ENCODE measurements at places on chromosomes 5 and 9.

DNA sequence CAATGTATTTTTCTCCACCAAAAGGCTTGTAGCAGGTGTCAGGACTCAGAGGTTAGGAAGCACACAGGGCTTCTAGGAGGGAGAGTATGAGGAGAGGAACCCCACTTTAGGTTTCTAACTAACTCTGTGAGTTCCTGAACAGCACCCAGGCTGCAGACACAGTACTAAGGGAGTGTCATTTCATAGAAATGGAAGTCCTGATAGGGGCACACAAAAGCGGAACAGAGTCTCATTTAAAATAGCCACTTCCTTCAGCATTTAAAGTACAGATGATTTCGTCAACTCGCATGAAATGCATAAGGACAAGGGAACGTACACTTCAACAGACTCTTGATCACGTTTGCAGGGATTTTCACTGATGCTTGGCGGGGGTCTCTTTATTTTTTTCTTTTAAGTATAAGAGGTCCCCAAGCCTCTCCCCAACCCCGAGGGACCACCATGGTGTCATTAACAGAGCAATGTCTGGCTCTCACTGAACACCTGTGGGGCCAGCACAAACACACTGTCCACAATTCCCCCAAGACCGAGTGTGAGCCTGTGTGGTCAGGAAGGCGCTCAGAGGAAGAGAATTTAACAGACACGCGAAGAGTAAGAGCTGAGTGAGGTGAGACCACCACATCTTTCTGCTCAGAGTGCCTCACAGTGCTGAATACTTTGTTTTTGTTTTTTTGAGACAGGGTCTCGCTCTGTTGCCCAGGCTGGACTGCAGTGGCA lies 82.3 kb downstream of the SECISBP2 start:
- DNase-seq = no peak

DNA sequence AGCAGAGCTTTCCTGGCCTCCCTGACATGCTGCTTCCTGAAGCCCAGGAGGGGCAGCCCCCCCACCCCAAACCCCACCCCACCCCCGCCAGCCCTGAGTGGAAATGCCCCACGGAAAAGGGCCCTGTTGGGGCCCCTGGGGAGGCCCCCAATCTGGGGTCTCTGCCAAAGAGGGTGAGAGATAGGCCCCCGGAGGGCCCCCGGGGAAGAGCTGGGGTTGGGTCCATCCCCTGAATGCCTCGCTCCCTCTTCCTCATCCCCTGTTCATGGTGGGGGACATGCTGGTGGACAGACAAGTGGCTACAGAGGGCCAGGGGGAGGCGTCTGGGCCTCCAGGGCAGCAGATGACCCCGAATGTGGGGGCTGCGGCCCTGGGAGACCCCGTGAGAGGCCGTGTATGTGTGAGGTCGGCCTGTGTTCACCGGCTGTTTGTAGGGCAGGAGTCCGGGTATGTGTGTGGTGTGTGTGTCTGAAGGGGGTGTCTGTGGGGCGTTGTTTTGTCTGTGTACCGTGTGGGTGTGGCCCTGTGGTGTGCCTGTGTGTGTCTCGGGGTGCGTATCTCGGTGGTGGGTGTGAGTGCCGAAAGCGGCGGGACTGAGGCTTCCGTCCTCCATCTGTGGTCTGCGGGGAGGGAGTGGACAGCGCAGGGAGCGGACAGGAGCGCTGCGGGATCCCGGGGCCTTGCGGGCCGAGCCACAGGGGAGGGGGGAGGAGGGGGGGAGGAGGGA lies 11.3 kb downstream of the C9orf50 start:
- DNase-seq = no peak

DNA sequence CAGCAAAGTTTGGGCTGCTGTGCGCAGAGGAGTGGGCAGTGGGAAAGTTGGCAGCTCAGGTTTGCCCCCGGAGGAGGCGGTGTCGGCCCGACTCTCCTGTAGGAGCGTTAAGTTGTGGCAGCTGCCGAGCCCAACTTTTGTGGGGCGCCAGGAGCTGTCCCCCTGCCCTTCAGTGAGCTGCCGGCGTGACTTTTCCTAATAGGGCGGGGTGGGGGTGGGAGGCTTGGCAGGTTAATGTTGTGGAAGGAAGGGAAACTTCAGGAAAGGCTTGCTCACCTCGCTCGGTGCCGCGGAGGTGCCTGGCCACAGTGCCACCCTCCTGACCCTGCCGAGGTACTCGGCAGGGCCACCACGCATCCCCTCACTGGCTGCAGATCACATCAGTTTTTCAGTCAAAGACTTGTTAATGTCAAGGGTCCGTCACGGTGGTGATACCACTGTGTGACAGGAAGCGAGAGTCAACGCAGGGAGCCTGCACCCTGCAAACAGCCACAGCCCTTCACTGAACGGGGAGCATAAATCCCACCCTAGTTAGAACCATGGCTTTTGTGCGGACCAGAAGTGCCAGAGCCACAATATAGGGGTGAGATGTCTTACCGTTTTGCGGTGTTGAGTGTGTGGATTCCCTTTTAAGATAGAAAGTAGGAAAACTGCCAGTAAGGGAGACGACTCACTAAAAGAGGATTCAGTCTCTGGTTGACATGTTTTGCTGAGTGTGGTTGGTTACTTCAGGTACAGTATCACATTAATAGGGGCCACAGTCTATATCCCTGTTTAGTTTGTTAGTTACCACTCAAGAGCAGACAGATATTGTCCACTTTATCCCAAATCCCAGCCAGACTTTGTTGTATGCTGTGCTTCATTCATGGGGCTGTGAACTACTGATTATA lies 796 bp downstream of the LNPEP start:
- peak; percentile 25 for DNase-seq

DNA sequence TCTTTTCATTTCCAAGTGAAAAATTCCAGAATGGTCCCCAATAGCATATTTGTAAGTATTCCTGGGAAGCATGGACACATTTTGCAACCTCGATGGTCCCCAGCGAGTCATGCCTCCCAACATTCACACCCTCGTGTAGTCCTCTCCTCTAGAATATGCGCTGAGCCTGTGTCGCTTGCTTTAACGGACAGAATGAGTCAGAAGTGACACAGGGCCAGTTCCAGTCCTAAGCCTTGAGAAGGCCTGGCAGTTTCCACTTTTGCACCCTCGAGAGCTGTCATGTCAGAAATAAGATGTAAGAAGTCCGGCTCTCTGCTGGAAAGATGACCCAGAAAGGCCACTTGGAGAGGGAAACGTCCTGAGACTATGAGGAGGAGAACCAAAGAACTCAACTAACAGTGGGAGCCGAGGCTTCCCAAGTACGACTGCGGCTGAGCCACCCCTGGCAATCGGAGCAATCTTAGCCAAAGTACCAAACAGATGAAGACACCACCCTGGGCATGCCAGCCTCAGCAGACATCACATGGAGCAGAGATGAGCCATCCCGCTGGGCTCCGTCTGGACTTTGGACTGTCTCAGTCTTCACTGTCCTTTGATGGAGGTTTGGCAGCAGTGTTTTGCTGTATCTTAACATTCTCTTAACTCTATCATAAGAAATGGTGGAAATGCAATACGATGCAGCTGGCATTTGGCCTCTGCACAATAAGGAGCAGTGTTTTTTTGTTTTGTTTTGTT lies 42.6 kb upstream of the GFPT2 start:
- peak; percentile 56 for DNase-seq

GRCh38 chr5:9557696-9558095 lies 11.8 kb upstream of the SEMA5A start:
- DNase-seq = no peak

- DNase-seq = no peak
Observed at GRCh38 chr5:65020492-65020891, 251.8 kb downstream of the CWC27 start.

- no peak for DNase-seq
Observed at GRCh38 chr5:132229236-132229635, 1.6 kb upstream of the P4HA2 start.

DNA sequence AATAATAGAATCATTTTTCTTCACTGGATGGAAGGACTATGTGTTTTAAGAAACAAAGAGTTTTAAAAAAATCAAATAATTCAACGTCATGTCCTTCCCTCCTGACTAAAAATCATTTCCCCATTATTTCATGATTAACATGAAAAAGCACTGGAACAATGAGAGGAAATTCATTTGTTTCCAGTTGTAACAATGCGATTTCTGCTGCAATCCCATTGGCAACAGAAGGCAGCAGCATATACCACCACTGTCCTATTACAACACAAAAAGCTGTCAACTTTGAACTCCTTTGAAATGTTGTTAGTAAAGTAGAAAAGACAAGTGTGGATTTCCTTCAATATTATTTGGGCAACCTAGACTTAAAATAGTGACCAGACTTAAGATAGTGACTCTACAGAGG lies 3.1 kb downstream of the C5orf63 start:
- no peak for DNase-seq

GRCh38 chr9:101342595-101342994 lies 42.2 kb downstream of the BAAT start:
- DNase-seq = no peak

- no peak for DNase-seq
Observed at GRCh38 chr5:145801195-145801594, 33.9 kb downstream of the PRELID2 start.

GRCh38 chr9:131616983-131617604 lies 71.8 kb downstream of the PRRT1B start:
- no peak for DNase-seq

GRCh38 chr5:167255926-167256325 lies 1035.5 kb upstream of the WWC1 start:
- no peak for DNase-seq

- DNase-seq = no peak
Observed at GRCh38 chr9:116942593-116943061, 255.5 kb downstream of the TRIM32 start.

- DNase-seq = no peak
Observed at GRCh38 chr5:95347506-95348120, 43.6 kb upstream of the FAM81B start.

- no peak for DNase-seq
Observed at GRCh38 chr5:75465480-75465879, 45.9 kb downstream of the CERT1 start.

DNA sequence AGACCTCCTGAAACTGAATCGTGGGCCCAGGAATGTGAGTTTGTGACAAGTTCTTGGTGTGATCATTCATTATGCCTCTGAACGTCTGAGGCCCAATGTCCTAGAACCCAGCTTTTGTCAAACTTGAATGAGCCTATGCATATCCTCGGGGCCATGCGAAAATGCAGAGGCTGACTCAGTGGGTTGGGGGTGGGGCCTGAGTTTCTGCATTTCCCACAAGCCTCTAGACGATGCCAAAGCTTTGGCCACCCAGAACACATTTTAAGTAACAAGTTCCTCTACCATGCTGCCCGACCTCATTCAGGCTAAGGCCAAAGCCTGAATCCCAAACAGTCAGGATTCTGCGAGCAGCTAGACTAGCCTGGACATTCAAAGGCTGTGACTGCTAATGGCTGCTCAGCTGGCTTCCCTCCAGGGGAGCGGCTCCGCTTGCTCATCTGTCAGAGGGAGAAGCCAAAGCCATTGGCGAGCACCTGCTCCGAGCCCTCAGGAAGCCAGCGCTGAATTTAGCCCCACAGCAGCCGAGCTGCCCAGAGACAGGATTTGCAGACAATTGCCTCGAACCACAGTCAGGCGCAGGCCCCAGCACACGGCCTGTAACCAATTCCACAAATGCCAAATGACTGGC lies 177.5 kb downstream of the ZDHHC21 start:
- DNase-seq = peak; percentile 33

DNA sequence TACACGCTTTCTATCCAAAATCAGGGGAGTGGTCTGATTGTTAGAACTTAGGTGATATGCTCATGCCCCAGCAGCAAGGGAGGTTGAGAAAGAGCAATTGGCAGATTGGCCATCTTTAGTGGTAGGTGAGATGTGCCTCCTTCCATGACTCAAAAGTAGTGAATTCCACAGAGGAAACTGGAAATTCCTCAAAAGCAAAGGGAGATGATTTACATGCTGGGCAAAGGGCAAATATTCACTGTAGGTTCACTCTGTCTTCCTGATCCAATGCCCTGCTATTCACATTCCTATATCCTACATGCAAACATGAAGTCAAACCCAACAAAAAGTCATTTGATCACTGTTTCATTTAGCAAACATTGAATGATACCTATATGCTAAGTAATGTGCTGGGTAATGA lies 130.1 kb upstream of the ZNF608 start:
- no peak for DNase-seq

GRCh38 chr5:68757626-68758212 lies 336.1 kb upstream of the SLC30A5 start:
- DNase-seq = no peak

GRCh38 chr9:97717866-97718265 lies 20.7 kb upstream of the XPA start:
- no peak for DNase-seq

DNA sequence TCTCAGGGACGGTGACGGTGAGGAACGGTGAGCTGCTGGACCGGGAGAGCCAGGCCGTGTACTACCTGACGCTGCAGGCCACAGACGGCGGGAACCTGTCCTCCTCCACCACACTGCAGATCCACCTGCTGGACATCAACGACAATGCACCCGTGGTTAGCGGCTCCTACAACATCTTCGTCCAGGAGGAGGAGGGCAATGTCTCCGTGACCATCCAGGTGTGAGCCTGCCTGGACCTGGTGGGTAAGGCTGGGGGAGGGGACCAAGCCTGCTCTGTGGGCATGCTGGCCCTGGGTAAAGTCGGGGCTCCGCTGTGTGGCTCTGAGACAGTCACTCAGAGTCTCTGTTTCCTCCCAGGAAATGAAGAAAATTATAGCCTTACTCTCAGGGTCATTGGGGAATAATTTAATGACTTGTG lies 29.3 kb downstream of the CDHR2 start:
- DNase-seq = no peak

DNA sequence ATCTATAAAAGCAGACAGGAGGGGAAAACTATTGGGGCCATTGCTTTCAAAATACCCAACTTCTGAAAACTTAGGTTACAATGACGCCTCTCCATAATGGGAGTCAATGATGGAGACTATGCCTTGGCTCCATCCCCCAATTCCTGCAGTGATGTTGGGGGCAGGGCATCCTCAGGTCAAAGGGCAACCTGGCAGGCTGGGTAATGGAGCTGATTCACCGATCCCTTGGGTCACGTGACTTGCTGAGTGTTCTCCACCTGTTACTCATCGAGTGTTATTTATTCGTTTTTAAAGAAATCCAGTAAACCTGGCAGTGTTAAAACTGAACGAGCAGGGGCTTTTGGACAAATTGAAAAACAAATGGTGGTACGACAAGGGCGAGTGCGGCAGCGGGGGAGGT lies 244.4 kb downstream of the FAM114A2 start:
- no peak for DNase-seq

DNA sequence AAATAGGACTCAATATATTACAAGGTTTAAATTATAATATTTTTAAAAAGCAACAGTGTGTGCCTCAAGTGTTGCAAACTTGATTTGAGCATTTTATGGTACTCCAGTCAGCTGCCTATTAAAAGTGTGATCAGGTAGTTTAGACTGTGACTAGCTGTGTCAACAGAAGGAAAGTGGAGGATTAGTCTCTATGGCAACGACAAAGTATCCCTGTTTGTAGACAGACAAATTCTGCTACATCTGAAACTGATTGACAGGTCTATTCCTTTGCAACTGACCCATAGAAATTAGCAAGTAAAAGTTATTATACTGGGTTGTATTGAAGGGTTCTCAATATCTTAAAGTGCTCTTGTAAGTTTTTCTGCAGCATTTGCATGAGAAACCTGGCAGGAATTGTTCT lies 249.8 kb upstream of the ARRDC3 start:
- DNase-seq = no peak

GRCh38 chr5:122295138-122295537 lies 16.9 kb upstream of the SNCAIP start:
- DNase-seq = no peak

- DNase-seq = no peak
Observed at GRCh38 chr9:99430301-99430700, 208.2 kb downstream of the SEC61B start.

- DNase-seq = no peak
Observed at GRCh38 chr9:5336688-5337087, 3.0 kb downstream of the RLN1 start.
